ENCODE measurements at places on chromosomes 5 and 9.

GRCh38 chr9:20490246-20490834, 132.0 kb downstream of the MLLT3 start:
- DNase-seq: no peak

DNA sequence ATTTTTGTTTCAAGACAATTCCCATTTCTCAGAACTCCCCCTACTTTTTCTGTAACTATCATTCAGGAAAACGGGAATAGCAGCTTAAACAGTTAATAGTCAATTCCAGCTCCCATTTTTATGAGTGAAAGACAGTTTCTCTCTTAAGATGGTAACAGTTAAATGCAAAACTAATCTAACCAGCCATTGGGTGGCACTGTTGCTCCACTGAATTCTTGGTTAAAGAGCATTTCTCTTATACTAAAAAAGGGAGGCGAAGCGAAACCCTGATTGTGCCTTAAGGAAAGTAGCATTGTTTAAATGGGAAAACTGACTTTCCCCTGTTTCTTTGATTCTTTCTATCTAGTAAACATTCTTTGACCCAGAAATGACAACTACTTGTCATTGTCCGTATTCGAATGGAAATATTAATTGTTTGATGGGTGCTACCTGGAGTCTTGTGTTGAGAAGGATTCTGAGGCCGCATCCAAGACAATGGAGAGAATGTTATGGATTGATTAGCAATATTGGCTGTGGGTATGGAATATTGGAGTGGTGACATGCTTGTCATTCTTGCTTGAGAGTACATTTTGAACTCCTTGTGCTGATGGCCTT, 507.8 kb downstream of the MAT2B start:
- DNase-seq: peak; percentile 73

DNA sequence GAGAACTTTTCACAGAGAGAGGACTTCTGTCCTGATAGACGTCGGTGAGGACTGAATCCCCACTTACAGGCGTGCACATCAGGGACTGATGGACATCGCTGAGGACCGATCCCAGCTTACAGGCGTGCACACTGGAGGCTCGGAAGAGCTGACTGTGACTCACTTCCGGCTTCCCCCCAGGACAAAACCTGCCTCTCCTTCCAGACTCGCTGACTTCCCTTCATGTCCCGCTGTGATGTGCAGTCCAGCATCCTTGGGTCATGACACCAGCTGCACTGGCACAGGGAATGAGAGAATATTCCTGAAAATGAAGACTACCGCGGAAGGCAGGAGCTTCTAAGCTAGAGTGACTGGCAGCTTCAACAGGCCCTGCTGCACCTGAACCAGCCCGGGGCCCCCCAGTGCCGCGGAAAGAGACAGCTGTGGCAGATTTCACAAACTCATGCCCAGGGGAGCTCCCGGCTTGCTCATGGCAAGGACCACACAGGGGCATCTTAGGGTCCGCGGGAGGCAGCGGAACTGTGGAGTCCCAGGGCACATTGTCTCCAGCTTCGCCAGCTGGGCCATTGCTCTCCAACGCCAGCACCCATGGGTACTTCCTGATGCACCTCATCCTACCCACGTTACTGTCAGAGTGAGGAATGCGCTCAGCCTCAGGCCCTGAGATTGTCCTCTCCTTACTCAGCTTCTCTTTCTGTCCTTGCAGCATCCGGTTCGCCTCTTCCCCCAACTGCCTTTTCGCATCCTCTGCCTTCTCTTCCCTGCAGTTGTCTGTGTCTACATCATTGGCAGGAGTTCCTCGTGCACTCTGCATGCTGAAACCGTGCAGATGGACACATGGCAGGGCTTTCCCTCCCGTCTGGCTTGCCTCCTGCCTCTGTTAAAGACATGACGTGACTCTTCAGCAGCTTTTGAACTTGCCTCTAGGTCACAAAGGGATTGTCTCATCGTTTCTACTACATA, 29.5 kb downstream of the SURF6 start:
- DNase-seq: peak; percentile 27

- peak; percentile 93 for DNase-seq
Observed at GRCh38 chr5:154368041-154368800, 77.6 kb upstream of the SAP30L start.

GRCh38 chr5:116487045-116487444, 87.6 kb downstream of the SEMA6A start:
- no peak for DNase-seq

- DNase-seq: no peak
Observed at GRCh38 chr9:12693141-12693540, at the start of gene TYRP1. TSS of gene TYRP1 (plus strand) at chr9:12693385. CDS start at chr9:12693997, 612 bp downstream.

GRCh38 chr5:1029282-1029944, 20.8 kb downstream of the NKD2 start:
- no peak for DNase-seq

GRCh38 chr5:57538341-57538955, 55.8 kb upstream of the ACTBL2 start:
- peak; percentile 52 for DNase-seq

- peak; percentile 52 for DNase-seq
Observed at GRCh38 chr9:108671176-108671575, 184.6 kb downstream of the ACTL7B start.

DNA sequence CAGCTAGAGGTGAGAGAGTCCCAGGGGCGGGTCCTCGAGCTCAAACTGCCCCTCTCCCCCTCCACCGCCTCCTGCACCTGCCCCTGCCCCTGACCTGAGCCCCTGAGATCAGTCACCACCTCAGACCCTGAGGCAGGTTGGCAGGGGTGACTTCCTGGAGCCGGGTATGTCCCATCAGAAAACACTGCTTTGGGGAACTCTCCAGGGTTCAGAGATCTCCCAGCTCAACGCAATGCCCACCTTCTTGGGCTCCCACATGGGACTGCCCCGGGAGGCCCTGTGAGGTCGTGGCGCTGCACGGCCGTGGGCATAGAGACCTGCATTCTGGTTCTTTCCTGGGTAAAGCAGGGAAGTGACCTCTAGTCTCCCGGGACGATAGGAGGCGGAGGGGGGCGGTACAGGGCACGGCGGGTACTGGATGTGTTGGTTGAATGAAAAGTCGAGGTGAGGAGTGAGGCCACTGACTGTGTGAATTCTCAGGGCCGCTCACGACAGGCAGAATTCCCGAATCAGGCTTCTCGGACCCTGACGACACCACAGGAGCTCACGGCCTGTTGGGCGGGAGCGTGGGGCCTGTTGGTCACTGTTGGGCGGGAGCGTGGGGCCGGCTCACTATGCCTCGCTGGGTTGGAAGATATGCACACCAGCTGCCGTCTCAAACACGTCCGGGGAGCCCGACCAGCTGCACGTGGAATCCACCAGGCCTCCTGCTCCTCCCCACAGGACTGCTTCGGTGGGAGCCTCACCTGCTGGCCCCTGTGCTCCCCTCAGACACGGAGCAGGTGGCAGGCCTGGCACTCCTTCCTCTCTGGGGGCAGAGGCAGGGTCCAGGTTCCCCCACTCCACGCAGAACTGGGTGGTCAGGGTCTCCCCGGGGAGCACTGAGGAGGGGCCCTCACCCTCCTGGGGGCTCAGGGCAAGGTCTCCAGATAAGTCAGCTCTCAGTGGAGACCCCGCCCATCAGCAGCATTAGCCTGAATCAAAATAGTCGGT, 178.0 kb upstream of the PPP1R26 start:
- no peak for DNase-seq

GRCh38 chr5:179620703-179621350, 2.6 kb downstream of the HNRNPH1 start:
- DNase-seq: peak; percentile 50

GRCh38 chr5:15463231-15463980, 36.6 kb upstream of the FBXL7 start:
- peak; percentile 43 for DNase-seq

All from ELR (cell line).